Vagina (tissue), 2 donors: ENCODE measurements at places on chromosomes 1 and 21.

GRCh38 chr1:175841738-175842187, 98.4 kb upstream of the TNR start:
- no peak for DNase-seq

DNA sequence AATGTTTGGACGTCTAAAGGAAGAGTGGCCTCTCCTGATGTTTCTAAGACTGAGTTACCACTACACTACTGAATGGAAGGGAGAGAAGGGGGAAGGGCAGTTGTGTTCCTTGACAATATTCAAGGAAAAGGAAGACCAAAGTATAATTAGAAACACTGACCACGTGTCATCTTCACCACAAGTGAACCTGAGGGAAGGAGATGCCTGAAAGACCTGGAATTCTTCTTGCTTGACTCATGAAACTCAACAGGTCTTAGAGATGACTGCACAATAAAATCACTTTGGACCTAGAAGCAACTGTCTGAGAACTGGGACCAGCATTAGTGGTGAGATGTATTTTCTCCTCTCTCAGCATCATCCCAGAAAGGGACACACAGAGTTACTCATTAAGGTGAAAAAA, 56.7 kb downstream of the PTPN14 start:
- no peak for DNase-seq

GRCh38 chr1:90357995-90358394, 359.1 kb downstream of the BARHL2 start:
- no peak for DNase-seq

DNA sequence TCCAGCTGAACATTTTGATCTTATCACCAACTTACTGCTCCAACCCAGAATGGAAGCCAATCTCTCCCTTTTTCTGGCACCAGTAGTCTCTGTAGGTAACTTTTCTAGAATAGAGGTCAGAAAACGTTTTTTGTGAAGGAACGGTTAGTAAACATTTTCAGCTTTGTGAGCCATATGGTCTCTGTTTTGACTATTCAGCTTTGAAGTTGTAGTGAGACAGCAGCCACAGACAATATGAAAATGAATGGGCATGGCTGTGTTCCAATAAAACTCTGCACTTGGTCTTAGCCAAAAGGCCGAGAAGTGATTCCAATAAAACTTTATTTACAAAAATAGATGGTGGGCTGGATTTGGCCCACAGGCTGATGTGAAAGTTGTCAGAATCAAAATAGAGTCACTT, 28.9 kb downstream of the MAP10 start:
- no peak for DNase-seq

GRCh38 chr1:153404768-153405167, 11.6 kb upstream of the S100A7A start:
- peak; percentile 82 for DNase-seq

GRCh38 chr1:208977638-208978256, 605.8 kb upstream of the CAMK1G start:
- no peak for DNase-seq

DNA sequence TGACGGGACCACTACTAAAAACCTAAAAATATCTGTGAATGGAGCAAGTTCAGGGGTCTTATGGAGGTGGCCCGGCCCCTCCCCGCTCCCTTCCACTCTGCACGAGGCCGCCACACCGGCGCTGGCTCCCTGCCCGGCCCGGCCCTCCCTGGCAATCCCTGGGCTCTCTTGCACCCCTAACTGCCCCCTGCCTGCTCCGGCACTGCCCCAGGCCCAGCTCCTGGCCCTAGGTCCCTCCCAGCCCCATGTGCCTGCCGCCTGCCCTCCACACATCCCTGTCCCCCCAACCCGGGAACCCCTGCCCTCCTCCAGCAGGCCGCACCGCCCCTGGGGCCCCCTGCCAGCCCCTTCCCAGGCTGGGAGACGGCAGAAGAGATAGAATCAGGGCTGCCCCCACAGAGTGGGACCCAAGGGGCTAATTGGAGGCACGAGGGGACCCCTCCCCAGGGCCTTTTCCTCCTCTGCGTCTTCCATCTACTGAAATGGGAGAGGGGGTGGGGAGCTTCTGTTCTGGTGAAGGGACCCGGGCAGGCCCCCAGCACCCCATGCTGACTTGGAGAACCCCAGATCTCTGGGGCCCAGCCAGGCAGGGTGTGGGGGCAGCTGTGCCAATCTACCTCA, 9.3 kb upstream of the CTRC start:
- no peak for DNase-seq

GRCh38 chr21:43842742-43843141, 22.3 kb upstream of the AGPAT3 start:
- DNase-seq = no peak
